ENCODE measurements at places on chromosomes 2 and 18.
A peak's percentile ranks its signal among the peaks of the same experiment; 100 is the strongest.

DNA sequence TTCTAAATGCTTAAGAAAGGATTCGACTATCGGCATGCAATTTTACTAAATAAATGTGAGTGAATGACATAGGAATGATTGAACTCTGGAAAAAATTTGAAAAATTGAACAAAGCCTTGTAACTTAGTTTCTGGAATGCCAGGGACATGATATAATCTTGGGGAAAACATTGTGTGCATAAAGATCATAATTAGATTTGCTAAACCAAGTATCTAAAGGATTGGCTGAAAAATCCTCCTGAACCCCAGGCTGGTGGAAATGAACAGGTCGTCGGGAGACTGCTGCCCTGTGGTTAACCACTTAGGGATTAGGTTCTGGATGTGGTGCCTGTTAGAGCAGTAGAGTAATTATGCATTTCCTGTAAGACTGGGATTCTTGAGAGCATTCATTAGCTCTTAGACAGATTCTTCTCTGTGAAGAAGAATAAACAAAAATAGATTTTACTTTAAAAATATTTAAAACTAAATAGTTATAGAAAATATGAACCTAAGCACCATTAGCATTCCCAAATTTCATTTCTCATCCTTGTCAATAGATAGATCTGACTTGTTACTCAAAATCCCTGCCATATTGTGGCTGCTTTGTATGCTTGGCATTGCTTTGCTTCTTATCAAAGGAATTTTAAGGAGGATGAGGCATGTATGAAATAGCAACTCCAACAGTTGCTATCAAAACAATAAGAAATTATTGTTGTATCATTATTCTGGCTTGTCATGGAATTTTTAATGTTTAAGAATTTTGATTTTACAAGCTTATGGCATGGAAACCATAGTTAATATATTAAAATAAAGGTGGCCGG lies 55.9 kb downstream of the LYPD6B start:
- DNase-seq: no peak

DNA sequence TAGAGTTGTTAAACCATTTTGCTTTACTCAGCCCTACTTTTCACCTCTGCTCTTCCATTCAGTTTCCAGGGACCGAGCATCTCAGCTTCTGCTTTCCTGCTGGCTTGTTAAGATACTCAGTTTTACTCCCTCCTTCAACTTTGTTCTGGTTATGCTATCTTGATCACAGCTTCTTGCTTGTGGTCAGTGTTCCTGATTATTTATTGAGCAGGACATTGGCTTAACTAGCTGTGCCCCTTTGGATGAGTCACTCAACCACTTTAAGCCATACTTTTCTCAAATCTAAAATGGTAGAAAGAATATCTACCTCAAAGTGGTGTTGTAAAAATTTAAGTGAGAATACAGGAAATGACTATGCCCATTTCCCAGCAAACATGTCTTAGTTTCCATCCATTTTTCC lies 124.0 kb downstream of the KYNU start:
- DNase-seq: no peak

DNA sequence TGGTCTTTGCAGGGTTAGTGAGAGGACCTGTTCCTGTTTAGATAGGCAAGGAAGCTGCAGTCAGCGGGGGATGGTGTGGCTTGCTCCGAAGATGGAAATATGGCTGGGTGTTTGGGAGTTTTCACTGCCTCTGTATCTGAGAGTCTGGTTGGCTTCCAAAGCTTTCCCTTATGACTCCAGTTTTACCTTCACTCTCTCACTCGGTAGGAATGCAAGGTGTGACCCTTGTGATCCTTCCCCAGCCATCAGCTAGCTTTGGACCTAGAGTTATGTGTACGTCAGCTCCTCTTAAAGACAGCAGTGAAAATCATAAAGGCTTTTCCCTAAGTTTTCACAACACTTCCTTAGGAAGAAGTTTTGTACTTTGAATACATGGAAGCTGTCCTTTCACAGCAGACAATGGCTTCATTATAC lies 35.5 kb upstream of the TMEM87B start:
- no peak for DNase-seq

DNA sequence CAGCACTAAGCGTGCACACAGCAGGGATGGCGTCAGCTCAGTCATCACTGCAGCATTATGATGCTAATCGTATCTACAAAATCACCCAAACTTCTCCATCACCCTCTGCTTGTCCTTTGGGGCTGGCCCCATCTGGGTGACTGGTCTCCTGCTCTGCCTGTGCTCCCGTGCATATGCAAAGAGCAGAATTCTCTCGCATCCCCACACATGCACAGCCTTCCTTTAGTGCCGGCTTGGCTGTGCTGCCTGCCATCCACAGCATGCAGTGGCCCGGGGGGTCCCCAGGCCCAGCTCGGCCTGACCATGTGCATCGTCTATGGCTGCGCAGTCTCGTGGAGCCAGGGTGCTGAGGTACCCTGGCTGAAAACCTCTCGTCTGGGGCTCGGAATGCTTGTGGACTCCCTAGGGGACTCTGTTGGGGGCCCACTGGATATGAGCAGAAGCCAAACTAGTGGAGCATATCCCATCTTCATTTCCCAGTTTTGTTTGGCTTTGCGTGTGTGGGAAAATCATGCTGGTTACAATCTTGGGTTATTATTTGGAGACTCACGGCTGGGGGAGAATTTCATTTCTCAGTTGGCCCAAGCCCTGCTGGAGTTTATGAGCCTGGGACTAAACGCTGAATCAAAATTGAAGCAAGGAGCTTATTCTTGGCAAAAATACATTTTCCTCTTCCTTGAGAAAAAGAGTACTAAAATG lies 70.9 kb upstream of the HS6ST1 start:
- no peak for DNase-seq

DNA sequence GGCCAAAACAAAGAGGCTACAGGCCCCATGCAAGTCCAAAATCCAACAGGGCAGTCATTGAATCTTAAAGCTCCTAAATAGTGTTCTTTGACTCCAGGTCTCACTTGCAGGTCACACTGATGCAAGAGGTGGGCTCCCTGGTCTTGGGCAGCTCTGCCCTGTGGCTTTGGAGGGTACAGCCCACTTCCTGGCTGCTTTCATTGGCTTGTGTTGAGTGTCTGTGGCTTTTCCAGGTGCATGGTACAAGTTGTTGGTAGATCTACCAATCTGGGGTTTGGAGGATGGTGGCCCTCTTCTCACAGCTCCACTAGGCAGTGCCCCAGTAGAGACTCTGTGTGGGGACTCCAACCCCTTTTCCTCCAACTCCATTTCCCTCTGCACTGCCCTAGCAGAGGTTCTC lies 115.8 kb upstream of the ALKAL2 start:
- no peak for DNase-seq

GRCh38 chr18:35682281-35682867 lies 100.8 kb downstream of the GALNT1 start:
- no peak for DNase-seq

- DNase-seq: no peak
Measured at GRCh38 chr2:42071791-42072190, 24.0 kb downstream of the PKDCC start.

DNA sequence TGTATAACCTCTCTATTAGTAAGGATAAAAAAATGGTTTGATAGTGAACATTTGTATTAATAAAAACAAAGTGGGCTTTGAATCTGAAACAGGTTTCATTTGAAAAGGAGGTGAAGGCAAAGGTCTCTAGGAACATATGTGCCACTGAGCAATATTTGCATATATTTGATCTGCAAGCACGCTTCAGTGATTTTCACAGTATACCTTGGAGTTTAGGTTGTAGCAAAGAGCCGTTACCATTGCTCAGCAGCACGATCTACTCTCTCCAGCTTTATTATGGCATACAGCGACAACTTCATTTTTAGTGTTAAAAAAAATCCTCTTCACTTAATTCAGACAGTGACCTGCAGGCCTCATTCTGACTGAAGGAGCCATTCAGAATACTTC lies 75.8 kb upstream of the ZEB2 start:
- no peak for DNase-seq

DNA sequence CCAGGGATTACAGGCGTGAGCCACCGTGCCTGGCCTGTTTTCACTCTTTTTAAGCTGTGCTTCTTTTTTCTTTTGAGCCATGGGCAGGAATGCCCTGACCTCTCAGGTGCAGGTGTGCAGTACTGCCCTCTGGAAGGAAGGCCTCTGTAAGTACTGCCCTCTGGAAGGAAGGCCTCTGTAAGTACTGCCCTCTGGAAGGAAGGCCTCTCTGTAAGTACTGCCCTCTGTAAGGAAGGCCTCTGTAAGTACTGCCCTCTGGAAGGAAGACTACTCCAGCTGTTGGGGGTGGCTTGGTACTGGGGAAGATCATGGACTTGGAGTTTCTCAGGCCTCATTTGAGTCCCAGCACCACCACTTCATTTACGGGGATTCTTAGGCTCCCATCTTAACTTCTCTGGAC lies 248.5 kb upstream of the ID2 start:
- no peak for DNase-seq

- no peak for DNase-seq
Measured at GRCh38 chr2:96489663-96490062, 15.5 kb downstream of the NEURL3 start.

GRCh38 chr2:12059616-12060441 lies 313.4 kb downstream of the LPIN1 start:
- no peak for DNase-seq

GRCh38 chr2:240818293-240819125 lies 1.5 kb downstream of the KIF1A start:
- peak; percentile 73 for DNase-seq

DNA sequence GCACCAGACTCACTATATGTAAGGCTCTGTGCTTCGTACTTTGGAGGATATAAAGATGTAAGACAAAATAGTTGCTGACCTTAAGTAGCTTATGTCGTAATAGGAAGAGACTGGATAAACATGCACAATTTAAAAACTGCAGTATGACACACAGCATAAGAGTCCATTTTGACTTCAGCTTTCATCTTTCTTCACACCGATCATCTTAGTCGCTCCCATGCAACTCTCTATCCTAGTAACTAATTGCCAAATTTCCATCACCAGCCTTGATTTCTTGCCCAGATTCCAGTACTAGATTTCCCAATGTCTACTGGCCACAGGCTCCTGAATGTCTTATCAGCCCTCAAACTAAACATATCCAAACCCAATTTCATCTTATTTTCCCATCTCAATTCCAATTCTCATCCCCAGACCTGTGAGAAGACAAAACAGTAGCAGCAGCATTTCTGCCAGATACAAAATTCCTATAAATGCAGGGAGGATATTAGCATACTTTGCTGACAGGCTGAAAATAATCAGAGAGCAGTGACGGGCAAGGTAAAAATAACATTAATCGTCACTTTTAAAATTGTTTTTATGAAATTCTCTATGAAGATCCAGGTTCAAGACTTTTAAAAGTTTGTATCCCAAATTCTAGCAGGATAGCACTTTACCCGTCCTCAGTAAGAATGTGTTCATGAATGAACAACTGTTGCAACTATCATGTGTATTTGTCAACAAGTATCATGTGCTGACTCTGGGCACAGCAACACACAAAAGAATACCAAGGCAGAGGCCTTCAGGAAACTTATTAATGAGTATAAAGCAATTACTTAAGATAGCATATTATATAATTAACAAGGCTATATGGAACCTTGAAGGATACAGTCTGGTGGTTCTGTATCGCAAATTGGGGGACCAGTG lies 42.2 kb downstream of the KIDINS220 start:
- DNase-seq: no peak

DNA sequence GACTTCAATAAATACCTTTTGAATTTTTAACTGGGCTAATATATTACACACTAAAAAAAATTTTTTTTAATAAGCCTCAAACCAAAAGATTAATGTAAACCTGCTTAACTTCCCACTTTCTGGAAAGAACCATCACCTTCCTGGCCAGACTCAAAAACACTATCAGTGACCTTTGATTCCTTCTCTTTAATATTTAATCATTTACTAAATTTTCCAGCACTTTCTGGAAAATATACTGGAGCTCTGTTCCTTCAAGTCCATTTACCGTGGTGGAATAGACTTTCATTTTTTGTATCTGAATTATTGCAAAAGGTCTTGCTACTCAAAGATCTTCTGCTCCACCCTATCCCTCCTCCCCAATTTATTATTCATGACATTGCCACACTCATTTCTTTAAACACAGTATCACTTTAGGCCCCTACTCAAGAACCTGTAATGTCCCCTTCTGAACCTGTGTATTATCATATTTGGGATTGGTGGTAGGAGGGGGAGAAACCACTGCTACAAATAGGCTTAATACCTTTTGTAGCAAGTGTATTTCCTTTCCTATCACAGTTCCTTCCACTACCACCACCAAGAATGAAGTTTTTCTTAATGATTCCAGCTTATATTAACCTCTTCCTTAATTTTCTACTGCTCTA lies 7.4 kb downstream of the PPP4R3B start:
- DNase-seq: no peak

Data from hypothalamus (tissue), 51 donors.